Transverse colon (tissue), 4 donors: ENCODE measurements at places on chromosomes 3 and 15.

DNA sequence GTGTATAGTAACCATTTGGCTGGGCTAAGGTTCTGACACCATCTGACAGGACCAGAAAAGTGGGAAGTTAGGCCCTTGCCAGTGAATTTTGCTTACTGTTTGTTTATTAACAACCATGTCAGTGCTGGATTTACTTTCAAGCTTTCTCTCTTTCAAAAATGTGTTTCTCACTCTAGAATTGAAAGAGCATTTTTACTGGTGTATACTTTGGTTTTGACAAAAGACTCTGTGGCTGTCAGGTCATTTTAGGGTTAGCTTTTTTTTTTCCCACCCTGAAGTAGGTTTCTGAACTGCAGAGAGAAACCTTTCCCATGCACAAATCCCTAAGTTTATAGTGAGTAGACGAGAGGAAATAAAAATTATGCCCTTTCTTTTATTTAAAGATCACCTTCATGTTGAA is 230.0 kb upstream of the TBC1D5 start:
- DNase-seq, result no peak

DNA sequence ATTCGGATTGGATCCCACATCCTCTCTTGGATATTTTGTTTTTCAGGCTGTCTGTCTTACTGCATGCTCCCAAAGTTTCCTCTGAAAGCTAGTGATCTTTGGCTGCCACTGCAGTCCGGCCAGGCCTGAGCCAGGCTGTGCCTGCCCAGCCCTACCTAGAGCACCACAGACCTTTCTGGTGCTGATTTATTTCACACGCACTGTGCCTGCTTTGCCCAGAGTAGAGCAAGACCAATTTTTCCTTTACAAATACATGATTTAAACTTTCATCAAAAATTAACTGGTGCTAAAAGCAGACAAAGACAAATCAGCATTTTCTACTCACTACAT is 28.0 kb upstream of the NDUFB4 start:
- DNase-seq, result no peak

GRCh38 chr3:41960826-41961750 is 815 bp downstream of the ULK4 start:
- DNase-seq, result peak; percentile 40

- no peak for DNase-seq
These were observed 17.2 kb upstream of the RAP2B start for GRCh38 chr3:153144779-153145178.

DNA sequence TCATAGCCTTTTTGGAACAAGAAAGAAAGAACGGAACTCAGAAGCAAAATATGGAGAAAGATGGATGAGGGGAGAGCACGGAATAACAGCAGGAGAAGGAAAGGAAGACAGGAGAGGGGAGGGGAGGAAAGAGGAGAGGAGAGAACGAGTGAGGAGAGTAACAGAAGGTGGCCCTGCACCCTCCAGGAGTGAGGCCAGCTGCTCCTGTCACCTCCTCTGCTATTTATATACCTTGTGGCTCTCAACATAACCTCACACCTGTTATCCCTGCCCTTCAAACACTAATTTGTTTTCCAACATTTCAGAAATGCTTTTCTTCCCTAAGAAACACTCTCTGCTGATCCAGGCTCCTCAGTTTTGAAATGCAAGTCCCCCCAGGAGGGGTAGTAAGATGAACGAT is 53.4 kb upstream of the ATP2B2 start:
- DNase-seq, result no peak
